ENCODE measurements at places on chromosomes 11 and 22.

GRCh38 chr11:118628432-118628831 lies 21.0 kb downstream of the PHLDB1 start:
- no peak for DNase-seq

- no peak for DNase-seq
Observed at GRCh38 chr11:117549417-117549816, 221.8 kb downstream of the CEP164 start.

- DNase-seq, result no peak
Observed at GRCh38 chr11:92656783-92657182, 312.7 kb upstream of the MTNR1B start.

DNA sequence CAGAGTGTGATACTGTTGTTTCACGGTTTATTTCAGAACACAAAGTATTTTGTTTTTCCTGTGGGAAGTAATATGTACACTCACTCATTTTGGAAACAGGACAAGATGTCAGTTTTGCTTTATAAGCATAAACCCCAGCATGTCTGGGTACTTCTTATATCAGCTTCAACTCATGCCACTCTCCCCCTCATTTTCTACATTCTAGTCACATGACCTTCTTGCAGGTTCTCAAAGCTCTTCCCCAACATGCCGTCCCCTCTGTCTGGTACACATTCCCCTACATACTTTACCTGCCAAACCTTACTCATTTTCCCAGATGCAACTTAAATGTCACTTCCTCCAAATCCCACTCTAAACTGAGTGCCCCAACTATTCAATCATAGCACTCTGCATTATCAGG lies 1.6 kb upstream of the CTR9 start:
- DNase-seq, result no peak

DNA sequence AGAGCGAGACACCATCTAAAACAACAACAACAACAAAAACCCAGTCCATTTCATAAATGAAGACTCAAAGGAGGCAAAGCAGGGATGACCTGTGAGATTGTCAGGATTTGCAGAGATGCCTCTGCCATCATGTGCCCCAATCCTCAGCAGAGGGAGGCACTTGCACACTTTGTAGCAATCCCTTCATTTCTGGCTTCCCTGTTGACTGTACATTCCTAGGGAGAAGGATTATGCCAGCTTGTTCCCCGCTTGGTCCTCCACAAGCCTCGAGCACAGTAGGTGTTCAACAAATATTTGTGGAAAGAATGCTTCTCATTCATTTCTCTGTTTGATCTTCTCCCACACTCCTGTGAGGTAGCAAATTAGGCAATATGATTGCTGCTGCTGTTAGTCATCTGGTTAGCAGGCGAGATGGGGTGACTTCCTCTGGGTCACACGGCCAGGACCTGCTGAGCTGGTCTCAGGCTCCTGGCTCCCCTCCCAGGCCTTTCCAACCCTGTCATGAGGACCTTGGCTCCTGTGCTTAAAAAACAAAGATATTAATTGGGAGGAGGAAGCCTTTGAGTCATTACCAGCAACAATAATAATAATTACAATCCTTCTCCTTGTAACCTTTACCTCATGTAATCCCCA lies 34.1 kb downstream of the LIF start:
- DNase-seq, result no peak

DNA sequence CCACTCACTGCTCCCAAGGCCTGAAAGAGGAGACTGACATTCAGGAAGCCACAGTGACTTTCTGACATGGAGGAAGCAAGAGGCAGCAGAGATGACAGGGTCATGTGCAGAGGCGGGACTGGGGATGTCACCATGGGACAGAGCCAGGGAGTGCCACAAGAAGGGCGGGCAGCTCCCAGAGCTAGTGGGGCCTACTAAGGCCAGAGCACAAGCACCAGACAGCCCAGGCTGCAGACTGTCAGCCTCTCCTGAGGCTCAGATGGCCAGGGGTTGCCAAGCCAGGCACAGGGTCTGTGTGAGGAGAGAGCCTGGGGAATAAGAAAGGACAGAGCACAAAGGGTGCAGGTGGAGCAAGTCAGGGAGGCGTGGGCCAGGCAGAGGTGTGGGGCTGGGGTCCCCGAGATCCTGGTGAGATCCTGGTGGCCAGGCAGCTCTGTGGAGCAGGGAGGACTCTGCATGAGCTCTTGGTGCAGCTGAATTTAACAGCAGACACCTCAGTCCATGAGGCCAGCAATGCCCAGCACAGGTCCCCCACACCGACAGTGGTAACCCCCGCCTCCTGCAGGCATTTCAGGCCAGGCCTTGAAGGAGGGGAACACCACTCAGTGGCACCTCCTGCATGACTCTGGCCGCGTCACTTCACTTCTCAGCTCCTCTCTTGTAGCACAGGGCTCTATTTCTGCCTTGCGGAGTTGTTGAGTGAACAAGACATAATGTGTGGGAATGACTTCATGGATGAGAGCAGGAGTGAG lies 52.3 kb downstream of the SGSM3 start:
- no peak for DNase-seq

DNA sequence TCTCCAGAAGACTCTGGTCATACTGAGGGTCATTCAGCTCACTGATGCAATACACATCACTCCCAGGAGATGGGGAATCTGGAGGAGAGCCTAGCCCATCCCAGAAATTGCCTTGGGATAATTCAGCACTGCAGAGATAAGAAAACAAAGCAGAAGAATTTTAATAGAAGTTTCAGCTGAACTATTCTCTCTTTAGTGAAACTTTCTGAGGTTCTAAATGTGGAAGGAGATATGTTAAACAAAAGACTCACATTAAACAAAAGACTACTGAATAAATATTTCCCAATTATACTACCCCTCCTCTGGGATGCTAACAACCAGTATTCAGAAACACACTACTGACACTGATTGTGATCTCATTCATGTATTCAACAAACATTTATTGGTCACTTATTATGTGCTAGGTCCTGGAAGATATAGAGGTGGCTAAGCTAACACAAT lies 47.8 kb downstream of the C2CD3 start:
- DNase-seq, result no peak

DNA sequence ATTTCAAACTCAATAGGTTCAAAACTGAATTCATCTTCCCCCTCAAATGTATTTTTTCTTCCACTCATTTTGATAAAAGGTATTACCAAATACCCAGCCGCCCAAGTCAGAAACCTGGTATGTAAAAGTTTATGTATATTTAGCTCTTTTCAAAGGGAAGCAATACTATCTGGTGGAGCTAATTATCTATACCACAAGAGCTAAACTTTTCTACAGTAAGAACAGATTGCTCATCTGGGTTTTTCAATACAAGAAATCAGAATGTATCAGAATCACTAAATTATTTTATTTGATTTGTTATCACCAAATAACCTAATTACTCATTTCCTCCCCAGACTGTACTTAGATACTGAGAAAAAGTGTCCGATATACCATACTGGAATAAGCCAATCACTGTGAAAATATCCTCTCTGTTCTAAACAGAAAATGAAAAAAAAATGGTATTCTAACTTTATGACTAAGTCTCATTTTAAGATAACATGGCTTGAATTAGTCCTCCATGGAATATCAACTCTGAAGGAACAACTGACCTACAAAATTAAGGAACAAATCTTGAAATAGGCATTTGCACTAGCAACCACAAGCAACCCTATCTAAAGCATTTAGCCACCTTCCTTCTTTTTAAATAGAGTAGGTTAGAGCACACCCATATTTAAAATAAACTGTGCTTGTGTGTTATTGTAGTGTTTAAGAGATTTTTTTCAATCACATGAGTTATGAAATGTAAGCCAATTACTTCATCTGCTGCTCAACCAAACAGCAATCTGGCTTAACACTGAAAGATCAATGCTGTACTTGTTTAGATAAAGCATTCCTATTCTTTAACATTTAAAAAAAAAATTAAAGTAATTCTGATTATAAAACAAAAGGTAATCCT lies 35.0 kb downstream of the RDX start:
- DNase-seq, result no peak

GRCh38 chr22:26409719-26410335 lies 19.2 kb upstream of the ASPHD2 start:
- DNase-seq, result no peak

DNA sequence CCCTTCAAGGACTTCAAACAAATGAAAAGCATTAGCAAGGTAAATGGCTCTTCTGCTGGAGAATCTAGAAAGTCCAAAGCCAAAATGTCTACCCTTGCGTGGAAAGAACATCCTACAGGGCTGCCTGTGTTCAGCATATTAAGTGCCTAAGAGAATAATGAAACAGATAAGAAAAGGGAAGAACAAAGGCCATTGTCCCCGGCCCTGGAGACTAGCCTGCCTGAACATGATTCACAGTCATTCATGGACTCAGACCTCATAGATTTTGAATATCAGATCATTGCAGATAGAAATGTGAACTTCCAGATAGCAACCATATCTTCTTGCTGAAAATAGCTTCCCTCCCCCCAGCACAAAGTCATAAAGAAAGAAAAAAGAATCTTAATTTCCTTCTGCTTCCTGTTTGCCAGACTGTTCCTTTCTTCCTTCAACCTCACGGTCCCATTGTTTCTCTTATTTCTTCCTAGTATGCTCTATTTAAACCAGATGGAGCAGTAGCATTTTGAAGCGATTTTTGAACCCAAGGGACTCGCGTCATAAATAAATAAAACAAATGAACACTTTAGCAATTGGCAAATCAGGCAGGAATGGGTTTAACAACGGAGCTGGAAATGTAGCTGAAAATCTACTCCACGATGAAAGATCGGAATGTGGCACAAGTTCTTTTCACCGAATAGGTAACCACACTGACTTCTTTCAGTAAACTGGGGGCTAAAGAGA lies 408.2 kb upstream of the CCDC90B start:
- DNase-seq, result no peak

- DNase-seq, result no peak
Observed at GRCh38 chr11:60528934-60529333, 13.7 kb downstream of the MS4A13 start.

DNA sequence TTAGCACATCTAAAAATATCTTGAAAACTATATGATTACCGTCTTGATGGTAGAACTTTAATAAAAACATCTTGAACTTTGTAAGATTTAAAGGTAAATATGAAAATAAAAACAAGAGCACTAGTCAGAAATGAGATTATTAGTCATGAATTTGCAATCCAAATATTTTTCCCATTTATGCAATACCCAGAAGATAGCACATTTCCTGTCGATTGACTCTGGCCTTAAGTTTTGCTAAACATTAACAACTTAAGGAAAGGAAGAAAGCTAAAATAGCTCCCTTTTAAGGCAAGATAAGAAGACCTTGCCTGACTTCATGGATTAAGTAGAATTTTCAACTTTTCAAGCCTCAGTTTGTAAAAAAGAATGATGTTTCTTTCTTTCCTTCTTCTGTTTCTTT lies 1374.7 kb upstream of the RAG2 start:
- DNase-seq, result no peak

DNA sequence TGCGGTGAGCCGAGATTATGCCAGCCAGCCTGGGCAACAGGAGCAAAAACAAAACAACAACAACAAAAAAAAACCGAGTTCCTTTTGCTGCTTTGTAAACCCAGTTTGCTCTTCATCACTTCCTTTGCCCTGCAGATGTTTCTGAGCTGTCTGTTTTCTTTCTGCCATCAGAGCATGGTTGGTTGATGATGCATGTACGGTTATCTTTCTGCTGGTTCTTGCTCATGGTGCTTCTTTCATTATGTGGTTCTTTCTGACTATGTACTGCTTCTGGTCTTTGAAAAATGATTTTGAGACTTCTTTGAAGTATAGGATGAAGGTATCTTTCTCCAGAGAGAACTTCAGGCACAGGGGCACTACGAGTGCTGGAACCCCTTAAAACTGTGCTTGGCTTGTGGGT lies 13.2 kb downstream of the TANGO2 start:
- no peak for DNase-seq

- DNase-seq, result peak; percentile 48
Observed at GRCh38 chr11:102914238-102915043, 39.7 kb upstream of the MMP12 start.

All from iPS DF 6.9 (cell line).